Cerebellar nuclear complex (tissue), 1 donor: ENCODE measurements at places on chromosomes 13 and 19.

- DNase-seq = no peak
Observed at GRCh38 chr19:35228177-35228930, at the start of gene FAM187B. TSS of gene FAM187B (minus strand) at chr19:35228739. CDS start at chr19:35228680, 59 bp downstream.

GRCh38 chr13:73521290-73521624 is 462.5 kb downstream of the KLF5 start:
- DNase-seq = no peak

- DNase-seq = no peak
Observed at GRCh38 chr13:84296401-84296800, 414.1 kb upstream of the SLITRK1 start.

DNA sequence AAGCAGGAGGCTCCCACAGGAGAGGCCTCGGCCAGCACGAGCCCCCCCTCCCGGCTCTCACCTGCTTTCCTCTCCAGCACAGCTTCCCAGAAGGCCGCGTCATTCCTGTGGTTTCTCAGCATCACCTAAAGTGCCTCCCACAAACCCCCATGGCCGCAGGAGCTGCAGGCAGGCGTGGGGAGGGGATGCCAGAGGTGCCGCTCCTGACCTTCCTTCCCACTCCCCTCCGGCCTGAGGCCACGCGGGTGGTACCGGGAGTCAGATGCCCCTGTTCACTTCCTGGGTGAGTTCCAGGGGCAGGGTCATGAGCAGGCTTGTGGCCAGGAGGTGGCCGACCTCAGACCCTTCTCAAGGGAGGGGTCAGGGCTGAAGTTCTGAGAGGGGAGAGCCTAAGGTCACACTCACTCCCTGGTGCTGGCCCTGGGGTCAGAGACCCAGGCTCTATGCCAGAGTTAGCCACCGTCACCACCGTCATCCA is 14.4 kb upstream of the NPAS1 start:
- no peak for DNase-seq

GRCh38 chr19:56690670-56691069 is 19.1 kb upstream of the ZNF835 start:
- no peak for DNase-seq

DNA sequence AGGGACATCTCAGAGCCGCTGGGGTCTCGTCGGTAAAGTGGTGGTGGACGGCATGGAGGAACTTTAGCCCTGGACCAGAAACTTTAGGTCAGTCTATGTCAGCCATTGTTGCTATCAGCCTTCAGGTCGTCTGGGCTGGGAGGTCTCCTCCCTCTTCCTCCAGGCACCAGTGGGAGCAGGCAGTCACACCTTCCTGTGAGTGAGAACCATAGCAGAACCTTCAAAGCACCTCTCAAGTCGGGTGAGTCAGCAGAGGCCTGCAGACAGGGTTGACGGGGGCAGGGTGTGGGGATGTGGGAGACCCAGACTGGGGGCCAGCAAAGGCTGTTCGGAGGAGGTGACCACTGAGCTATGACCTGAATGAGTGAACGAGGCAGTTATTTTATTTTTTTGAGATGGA is 15.4 kb upstream of the SBNO2 start:
- no peak for DNase-seq

- DNase-seq = no peak
Observed at GRCh38 chr13:74077375-74077774, 56.8 kb downstream of the KLF12 start.

- DNase-seq = no peak
Observed at GRCh38 chr19:21233691-21234090, 91.9 kb downstream of the ZNF431 start.

- no peak for DNase-seq
Observed at GRCh38 chr13:101210774-101211173, 205.5 kb downstream of the NALCN start.

- DNase-seq = no peak
Observed at GRCh38 chr13:42266473-42266872, 5.5 kb upstream of the AKAP11 start.

- no peak for DNase-seq
Observed at GRCh38 chr19:7505682-7506384, 10.1 kb upstream of the ZNF358 start.

GRCh38 chr13:76696370-76696769 is 189.8 kb downstream of the KCTD12 start:
- DNase-seq = no peak

DNA sequence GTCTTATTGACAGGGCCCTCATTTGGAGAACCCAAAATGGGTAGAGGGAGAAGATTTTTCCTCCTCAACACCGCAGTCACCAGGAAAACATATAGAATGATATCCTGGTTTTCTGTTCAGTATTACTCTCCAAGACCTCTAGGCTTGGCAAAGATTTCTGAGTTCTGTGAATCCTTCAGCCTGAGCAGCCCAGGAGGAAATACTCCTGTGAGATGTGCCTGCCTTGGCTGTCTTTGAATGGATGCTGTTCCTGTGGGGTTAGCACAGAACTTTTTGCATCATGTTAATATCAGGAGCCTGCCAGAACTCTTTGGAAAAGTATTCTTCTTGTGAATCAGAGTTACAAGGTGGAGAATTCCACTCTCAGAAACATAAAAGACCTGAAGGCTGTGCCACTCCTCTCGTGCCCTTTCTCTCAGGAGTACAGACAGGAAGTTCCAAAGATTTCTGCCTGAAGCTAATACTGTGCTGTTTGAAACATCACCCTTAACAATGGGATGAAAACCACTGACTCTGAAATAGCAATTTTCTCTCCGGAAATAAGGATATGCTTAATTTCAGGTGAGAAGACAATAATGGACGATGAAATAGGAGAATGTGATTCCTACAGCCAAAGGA is 520.1 kb upstream of the NBEA start:
- no peak for DNase-seq

DNA sequence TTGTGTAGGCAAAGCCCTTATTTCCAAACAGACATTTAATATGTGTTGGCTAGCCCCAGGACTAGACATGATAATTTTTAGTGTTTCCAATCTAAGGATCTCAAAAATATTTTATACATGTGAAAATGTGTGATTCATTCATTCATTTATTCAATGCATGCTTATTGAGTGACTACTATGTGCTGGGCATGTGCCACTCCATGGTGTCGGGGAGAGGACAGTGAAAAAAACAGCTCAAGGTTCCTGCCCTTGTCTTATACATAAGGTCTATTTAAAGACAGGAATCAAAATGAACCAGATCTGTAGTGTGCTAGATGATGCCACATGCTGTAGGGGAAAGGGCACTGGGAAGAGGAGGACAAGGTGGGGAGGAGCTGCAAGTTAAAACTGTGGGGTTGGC is 36.5 kb downstream of the GJA3 start:
- DNase-seq = no peak

DNA sequence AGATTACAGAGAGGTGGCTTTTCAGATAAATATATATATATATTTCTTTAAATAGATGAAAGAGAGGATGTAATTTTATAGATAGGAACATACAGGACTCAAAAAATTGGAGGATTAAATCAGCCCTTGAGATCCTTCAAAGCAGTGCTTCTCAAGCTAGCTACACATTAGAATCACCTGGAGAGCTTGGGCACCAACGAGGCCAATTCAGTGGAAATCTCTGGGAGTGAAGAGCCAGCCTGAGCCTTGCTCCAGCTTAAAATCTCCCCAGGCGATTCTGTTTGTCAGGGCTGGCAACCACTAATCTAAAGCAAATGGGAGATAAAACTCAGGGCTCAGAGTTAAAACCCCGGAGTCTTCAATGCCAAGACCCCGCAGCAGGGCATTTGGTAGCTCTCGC is 15.0 kb upstream of the CLN5 start:
- DNase-seq = no peak

DNA sequence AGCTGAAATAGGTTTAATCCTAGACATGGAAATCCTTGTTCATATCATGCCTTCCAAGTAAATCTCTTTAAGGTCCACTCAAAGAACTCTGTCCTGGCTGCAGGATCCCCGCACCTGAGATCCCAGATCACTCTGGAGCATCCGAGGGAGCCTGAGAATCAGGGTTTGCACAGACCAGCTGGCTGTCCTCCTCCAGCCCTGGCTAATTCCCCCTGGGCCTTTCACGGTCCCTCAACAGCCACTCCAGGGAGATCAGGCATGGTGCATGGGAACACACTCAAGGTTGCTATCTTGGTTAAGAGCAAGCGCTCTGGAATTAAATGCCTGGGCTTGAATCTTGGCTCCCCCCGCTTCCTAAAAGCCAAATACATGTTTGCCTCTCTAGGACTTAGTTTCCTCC is 130.8 kb downstream of the IRS2 start:
- no peak for DNase-seq

DNA sequence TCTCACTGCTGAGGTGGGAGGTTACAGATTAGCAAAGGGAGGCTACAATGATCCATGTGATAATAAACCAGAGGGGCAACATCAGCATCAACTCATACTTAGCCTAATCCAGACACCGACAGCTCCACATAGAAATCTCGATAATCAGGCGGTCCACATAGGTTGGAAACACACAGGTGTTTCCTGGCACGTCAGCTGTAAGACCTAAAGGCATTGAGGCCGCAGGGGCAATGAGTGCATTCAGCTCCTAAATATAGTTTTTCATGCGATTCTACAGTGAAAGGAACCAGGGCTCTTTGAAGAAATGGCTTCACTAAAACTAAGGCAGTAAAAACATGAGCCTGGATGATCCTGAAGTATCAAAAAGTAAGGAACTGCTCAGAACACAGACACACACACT is 19.3 kb downstream of the PLPP2 start:
- DNase-seq = no peak

- no peak for DNase-seq
Observed at GRCh38 chr13:113842336-113843062, 21.4 kb downstream of the GAS6 start.

- DNase-seq = no peak
Observed at GRCh38 chr13:113420833-113421600, 32.3 kb downstream of the ADPRHL1 start.

DNA sequence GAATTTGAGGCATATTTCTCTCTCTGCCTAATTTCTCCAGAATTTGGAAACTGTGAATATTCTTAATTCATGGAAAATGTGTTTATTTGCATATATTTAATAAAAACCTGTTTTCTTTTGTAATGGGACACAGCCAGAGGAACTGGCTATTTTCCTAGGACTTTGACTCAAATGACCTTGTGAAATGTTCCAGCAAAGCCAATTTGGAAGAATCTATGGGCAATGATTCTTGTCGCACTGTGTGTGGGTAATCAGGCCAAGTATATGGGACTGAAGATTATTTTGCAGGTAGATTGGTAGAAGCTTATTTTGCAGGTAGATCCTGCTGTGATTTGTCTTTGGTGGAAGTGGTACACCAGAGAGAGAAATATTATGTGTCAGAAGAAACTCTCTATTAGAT is 38.8 kb downstream of the SUCLA2 start:
- DNase-seq = no peak

- DNase-seq = no peak
Observed at GRCh38 chr13:60001889-60002288, 161.8 kb downstream of the DIAPH3 start.

GRCh38 chr13:61700620-61701019 is 285.0 kb upstream of the PCDH20 start:
- DNase-seq = no peak

DNA sequence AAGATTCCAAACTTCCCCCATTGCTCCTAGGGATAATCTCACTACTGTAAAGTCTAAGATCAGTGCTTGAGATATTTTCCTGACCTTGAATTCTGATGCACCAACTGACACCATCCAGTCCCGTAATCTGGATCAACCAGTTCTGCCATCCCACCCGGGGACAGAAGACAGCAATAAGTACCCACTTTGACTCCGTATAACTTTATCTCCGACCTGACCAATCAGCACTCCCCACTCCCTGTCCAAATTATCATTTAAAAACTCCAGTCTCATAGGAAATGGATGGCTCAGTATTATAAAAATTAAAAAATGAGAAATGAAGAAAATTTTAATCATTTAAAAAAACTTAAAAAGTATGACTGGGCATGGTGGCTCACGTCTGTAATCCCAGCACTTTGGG is 61.4 kb upstream of the ABCC4 start:
- DNase-seq = no peak

DNA sequence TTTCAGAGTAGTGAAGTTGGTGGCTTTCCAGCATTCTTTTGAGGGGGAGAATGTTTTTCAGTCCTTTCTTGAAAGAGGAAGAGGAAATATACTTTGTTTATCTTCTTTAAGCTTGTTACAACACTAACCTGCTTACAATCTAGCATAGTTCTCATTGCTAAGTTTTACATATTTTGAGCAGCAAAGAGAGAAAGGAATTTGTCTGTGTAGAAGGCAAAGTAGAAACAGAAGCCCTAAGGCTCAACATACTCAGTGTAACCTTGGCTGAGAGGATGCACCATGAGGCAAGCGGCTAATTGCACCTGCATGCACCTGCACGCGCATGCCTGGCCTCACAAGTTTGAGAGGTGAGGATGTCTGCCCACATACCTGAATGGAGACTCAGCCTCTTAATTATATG is 2.2 kb downstream of the FRY start:
- DNase-seq = no peak

GRCh38 chr13:23643338-23644125 is 73.3 kb downstream of the TNFRSF19 start:
- DNase-seq = no peak

DNA sequence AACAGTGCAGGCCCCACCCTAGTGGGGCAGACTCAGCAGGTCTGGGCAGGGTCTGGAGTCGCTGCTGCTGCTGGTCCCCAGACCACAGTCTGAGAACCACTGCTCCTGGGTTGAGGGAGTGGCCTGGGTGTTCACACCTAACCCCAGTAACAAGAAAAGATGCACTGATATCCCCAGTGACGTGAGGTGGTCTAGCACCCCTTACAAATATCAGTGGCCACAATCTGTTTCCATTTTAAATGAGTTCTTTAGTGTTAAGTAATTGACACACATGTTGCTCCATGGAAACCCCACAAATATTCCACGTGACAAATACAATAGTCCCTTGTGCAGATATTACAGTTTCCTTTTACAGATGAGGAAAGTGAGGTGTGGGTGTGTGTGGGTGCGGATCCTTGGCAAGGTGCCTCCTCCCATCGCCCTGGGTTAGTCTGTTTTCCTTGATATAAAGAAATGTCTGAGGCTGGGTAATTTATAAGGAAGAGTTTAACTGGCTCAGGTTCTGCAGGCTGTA is 96.3 kb upstream of the GPR183 start:
- DNase-seq = no peak

GRCh38 chr13:106513025-106513983 is 22.2 kb downstream of the EFNB2 start:
- no peak for DNase-seq

DNA sequence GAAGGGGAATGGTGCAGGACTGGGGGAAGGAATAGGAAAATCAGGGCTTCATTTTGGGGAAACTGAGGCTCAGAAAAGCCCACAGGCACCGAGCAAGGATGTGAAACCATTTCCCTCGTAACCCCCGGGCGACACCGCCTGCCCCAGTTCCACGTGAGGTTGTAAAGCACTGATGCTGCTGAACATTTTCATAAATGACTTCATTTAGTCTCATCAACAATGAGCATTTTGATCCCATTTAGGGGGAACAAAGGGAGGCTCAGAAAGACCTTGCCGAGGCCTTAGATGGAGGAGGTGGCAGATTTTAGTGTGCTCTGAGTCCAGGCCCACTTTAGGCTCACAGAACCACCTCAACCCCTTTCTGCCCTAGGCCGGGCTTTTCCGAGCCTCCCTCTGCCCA is 20.5 kb upstream of the FBXO27 start:
- DNase-seq = no peak

- no peak for DNase-seq
Observed at GRCh38 chr13:100334214-100334613, 245.3 kb downstream of the PCCA start.

- DNase-seq = no peak
Observed at GRCh38 chr13:42532561-42533335, 41.2 kb upstream of the TNFSF11 start.
